Effector CD4-positive, alpha-beta T cell (primary cell): ENCODE measurements at places on chromosomes 5 and 9.

DNA sequence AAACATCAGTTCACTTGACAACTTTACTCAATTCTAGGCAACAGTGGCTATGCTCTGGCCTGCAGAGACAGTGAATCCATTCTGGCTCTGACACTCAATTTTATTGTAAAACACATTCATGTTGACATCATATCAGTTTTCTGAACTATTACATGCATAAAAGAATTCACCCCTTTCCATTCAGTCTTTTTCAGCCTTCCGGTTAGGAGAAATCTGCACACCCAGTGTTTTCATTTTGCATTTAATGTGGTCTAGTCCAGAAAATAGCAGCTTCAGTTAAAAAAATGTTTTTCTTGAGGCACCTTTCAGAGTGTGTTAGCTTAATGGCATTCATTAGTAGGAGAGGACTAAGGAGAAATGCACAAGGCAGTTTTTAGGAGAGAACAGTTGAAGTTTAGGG lies 95.1 kb downstream of the PBX3 start:
- DNase-seq = no peak

DNA sequence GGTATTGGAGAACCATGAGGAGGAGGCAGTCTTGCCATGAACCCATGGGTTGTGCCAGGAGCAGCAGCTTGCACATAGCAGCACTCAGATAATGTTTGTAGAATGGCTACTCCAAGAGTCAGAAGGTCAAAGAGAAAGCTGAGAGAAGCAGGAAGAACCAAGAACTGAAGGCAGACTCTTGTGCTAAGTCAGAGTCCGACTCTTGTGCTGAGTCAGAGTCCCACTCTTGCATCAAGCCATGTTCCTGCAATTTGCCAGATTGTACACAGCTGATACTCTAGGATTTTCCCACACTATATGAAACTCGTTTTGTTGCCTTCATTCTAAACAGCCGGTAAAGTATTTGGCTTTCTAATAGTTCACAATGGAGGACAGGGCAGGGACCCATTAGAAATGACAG lies 26.2 kb upstream of the HSPA9 start:
- DNase-seq = no peak

- DNase-seq = no peak
Measured at GRCh38 chr5:42005561-42006153, 80.6 kb downstream of the FBXO4 start.

GRCh38 chr9:38227656-38228055 lies 158.6 kb upstream of the SHB start:
- no peak for DNase-seq

DNA sequence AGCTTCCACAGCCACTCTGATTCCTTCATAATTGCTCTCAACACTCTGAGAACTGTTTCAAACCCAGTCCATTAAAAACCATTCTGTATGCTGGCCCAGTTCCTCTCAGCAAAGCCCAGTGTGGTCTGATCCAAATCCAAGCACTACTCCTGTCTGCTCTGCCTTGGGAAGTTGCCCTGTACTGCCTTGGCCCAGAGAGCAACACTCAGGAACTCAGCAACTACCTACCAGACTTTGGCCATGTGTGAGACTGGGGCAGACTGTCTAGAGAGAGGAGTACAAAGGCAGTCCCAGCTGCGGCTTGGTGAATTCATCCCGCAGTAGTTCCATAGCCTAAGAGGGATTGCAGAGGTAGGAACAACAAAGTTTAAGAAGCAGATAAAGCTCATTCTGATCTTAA lies 214.4 kb downstream of the MCTP1 start:
- no peak for DNase-seq

- DNase-seq = no peak
Measured at GRCh38 chr9:35827486-35827885, 1.0 kb downstream of the FAM221B start.

- DNase-seq = no peak
Measured at GRCh38 chr5:109693535-109694400, 4.0 kb downstream of the MAN2A1 start.

- DNase-seq = no peak
Measured at GRCh38 chr9:13142776-13143175, 136.7 kb downstream of the MPDZ start.

GRCh38 chr5:146641941-146642340 lies 126.0 kb upstream of the GPR151 start:
- DNase-seq = no peak

- DNase-seq = no peak
Measured at GRCh38 chr5:3010301-3010952, 258.9 kb upstream of the IRX2 start.

DNA sequence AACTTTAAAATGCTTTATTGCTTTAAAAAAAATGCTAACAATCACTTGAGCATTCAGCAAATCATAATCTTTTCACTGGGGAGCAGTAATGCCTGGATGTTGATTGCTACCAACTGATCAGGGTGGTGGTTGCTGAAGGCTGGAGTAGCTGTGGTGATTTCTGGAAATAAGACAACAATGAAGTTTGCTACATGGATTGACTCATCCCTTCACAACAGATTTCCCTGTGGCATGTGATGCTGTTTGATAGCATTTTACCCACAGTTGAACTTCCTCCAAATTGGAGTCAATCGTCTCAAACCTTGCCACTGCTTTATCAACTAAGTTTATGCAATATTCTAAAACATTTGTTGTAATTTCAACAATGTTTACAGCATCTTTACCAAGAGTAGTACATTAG lies 83.3 kb downstream of the MLLT3 start:
- no peak for DNase-seq

DNA sequence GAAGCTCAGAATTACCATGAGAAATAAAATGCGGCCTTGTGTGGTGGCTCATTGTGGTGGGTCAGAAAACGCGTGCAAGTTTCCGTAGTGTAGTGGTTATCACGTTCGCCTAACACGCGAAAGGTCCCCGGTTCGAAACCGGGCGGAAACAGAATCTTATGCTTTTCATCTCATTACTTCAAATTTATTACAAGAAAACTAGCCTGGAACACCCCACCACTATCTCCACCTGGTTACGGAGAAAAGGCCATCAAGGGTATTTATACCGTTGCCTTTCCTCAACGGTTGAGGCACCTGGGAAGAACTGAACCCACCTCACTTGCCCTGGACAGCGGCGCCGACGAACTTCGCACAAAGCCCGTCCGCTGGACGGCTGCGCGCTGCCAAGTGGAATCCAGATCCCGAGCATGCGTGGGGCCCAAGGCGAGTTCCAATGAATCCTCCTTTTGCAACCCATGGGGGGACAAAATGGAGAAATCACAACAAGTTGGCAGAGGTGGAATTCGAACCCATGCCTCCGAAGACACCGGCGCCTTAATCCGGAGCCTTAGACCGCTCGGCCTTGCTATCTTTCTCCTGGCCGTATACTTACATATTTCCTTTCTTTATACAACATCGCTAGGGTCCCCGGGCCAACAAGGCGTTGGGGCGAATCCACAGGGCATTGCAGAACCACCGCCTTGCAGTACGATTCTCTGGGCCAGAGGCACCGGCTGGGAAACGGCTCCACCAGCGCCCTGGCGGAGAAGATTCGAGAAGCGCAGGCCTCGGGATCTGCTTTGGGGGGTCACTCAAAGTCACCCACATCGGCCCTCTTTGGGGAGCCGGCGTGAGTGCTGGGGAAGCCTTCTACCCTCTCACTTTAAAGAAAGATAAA lies 16.9 kb downstream of the OR2V2 start:
- no peak for DNase-seq

GRCh38 chr9:84136119-84136868 lies 155.7 kb downstream of the RMI1 start:
- no peak for DNase-seq
